ENCODE measurements at places on chromosomes 6 and 20.

GRCh38 chr6:113299531-113299930 is 557.6 kb upstream of the MARCKS start:
- DNase-seq: no peak

- DNase-seq: no peak
Observed at GRCh38 chr20:3250091-3250504, 11.1 kb upstream of the SLC4A11 start.

DNA sequence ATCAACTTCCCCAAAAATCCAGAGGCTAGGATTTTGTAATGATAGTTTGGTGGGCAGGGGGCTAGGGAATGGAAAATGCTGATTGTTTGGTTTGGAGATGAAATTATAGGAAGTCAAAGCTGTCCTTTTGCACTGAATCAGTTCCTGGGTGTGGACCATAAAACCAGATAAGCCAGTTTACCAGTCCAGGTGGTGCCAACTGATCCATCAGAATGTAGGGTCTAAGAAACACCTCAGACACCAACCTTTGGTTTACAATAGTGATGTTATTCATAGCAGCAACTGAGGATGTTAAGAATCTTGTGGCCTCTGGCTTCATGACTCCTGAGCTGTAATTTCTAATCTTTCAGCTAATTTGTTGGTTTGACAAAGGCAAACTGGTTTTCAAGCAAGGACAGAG is 496.6 kb upstream of the EPHA7 start:
- no peak for DNase-seq

- no peak for DNase-seq
Observed at GRCh38 chr6:151497905-151498304, 4.1 kb downstream of the CCDC170 start.

All from activated naive CD4-positive, alpha-beta T cell treated with anti-CD3 and anti-CD28 coated beads, Interleukin-2, amount 50 U/mL, for 72 hours (primary cell).